Naive thymus-derived CD8-positive, alpha-beta T cell (primary cell): ENCODE measurements at places on chromosomes 3 and 15. TPM values are rescaled to one million over a fixed set of nuclear protein-coding genes. Genes with fewer than 3 reads are reported as not detected.
A peak's percentile ranks its signal among the peaks of the same experiment; 100 is the strongest.

The SLC9C1 gene
- total RNA-seq, result not detected

The RASSF1 gene
- 70.8 TPM for total RNA-seq

The CSNK1G1 gene
- total RNA-seq, result 25.4 TPM

The DLL4 gene
- total RNA-seq, result not detected

The SPESP1 gene
- 0.60 TPM for total RNA-seq

The HYAL1 gene
- 0.16 TPM for total RNA-seq

The ADAMTS7 gene
- total RNA-seq, result 0.31 TPM

- H3K27me3 ChIP-seq, result no peaks in the 10 kb centered on the region
- no peak for DNase-seq
- peaks cover 2% of the 10 kb centered on the region for H3K36me3 ChIP-seq
Observed at GRCh38 chr15:64695561-64695992, 79.8 kb downstream of the RBPMS2 start.

DNA sequence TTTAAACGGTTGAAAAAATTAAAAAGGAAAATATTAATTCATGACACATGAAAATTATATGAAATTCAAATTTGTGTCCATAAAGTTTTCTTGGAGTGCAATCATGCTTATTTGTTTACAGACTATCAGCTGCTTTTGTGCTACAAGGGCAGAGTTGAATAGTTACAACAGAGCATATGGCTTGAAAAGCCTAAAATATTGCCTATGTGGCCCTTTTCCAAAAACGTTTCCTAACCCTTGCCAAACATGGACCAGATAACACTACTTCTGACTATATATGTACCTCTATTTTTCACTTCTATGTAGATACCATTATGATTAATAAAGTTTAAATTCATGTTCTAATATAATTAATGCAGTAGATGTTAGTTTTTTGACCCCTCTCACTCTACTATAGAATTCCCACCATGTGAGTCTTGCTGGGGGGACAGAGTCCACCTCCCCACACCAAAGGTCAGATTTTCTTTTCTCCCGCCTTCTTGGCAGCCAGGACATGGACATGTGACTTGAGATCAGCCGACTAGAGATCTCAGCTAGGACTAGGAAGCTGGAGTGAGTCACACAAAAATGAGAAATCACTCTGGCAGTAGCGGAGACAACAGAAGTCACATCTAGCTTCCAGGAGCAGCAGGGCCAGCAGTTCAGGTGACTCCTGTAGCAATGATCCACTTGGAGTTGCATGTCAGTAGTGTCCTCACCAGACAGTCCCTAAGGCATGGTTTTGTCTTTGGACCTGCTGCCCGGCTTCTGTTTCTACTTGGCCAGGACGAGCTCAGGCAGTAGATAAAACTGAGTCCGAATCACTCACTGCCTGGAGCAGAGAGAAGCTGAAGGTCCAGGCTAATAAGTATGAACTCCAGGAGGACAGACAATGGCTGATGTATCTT is 22.4 kb downstream of the CIAO2A start:
- DNase-seq, result no peak
- H3K4me1 ChIP-seq, result peaks cover 8% of the 10 kb centered on the region
- H3K27me3 ChIP-seq, result no peaks in the 10 kb centered on the region
- H3K27ac ChIP-seq, result no peak overlapping the region
- H3K4me3 ChIP-seq, result no peak overlapping the region

- H3K36me3 ChIP-seq, result no peaks in the 10 kb centered on the region
- no peak overlapping the region for H3K27ac ChIP-seq
- no peaks in the 10 kb centered on the region for H3K4me1 ChIP-seq
- no peak overlapping the region for H3K4me3 ChIP-seq
Observed at GRCh38 chr15:61031532-61031931, 197.6 kb downstream of the RORA start.

- peaks cover 20% of the 10 kb centered on the region for H3K27me3 ChIP-seq
- H3K4me1 ChIP-seq, result peaks cover under 1% of the 10 kb centered on the region
- DNase-seq, result no peak
- no peak overlapping the region for H3K27ac ChIP-seq
- no peaks in the 10 kb centered on the region for H3K36me3 ChIP-seq
Observed at GRCh38 chr3:138441256-138441655, 6.8 kb downstream of the ESYT3 start.

GRCh38 chr3:184154885-184155643 is at the start of gene DVL3:
Gene DVL3, plus strand, starts transcription at chr3:184155377. Its CDS starts 259 bp downstream, at chr3:184155636.
- no peaks in the 10 kb centered on the region for H3K27me3 ChIP-seq
- H3K27ac ChIP-seq, result peak within 1 kb of the TSS; percentile 93
- no peaks in the 10 kb centered on the region for H3K36me3 ChIP-seq
- H3K4me1 ChIP-seq, result peaks cover 35% of the 10 kb centered on the region
- peak within 1 kb of the TSS; percentile 99 for H3K4me3 ChIP-seq

DNA sequence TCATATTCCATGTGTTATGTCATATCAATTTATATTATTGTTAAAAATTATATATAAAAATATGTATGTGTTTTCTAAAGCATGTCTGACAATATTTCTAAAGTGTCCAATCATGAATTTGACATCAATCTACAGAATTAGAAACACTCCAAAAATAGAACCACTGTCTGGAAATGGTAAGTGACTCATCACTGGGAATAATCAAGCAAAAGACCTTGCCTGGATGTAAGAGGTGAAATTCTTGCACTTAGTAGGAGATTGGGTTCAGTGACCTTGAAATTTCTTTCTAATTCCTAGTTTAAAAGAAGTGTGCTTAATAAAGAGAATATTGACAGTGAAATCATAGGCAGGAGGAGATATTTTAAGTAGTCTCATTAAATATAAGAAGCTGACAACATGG is 188.8 kb downstream of the ZNF385D start:
- no peak overlapping the region for H3K4me3 ChIP-seq
- DNase-seq, result no peak
- no peaks in the 10 kb centered on the region for H3K27me3 ChIP-seq
- H3K27ac ChIP-seq, result no peak overlapping the region
- H3K4me1 ChIP-seq, result no peaks in the 10 kb centered on the region

GRCh38 chr15:27872355-27872754 is 226.8 kb downstream of the OCA2 start:
- peaks cover 9% of the 10 kb centered on the region for H3K27me3 ChIP-seq
- DNase-seq, result no peak
- H3K36me3 ChIP-seq, result no peaks in the 10 kb centered on the region
- no peak overlapping the region for H3K4me3 ChIP-seq
- no peaks in the 10 kb centered on the region for H3K4me1 ChIP-seq

DNA sequence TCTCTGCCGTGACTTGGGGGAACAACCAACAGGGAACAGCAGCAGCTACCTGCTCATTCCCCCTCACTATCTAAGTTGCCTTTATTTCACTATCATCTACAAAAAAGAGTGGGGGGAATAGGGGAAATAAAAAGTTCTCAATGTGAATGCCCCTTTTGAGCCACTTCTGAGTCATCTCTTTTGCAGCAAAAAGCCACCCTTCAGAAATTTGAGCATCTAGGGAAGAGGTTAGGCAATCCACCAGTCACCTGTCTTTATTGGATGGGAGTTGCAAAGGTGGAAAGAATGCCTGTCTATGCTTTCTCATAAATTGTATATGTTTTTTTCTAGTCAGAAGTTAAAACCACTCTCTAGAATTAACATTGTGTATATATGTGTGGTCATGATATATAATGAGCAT is 41.1 kb downstream of the GPD1L start:
- H3K27ac ChIP-seq, result no peak overlapping the region
- H3K4me1 ChIP-seq, result peaks cover 2% of the 10 kb centered on the region
- no peak for DNase-seq
- no peaks in the 10 kb centered on the region for H3K27me3 ChIP-seq

GRCh38 chr3:122255757-122256439 is 69.2 kb upstream of the CSTA start:
- peaks cover under 1% of the 10 kb centered on the region for H3K27me3 ChIP-seq
- no peaks in the 10 kb centered on the region for H3K36me3 ChIP-seq
- H3K4me1 ChIP-seq, result no peaks in the 10 kb centered on the region

DNA sequence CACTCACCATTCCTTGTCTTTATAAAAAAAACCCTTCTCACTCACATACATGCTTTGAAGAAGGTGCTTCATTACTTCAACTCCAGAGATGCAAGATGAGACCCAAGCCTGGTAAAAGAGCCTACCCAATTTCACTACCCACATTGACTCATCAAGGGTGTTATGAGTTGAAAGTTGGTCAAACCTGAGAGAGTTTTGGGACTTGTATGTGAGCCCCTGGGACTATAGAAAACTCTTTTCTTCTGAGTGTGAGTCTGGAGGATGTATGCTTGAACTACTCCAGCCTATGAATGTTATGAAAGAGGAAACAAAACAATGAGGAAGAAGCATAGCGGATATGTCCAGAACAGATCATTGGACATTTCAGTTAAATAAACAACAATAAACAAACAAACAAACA is 106.5 kb upstream of the SATB1 start:
- peaks cover 6% of the 10 kb centered on the region for H3K4me1 ChIP-seq
- H3K4me3 ChIP-seq, result no peak overlapping the region
- H3K36me3 ChIP-seq, result peaks cover 49% of the 10 kb centered on the region
- DNase-seq, result no peak
- no peak overlapping the region for H3K27ac ChIP-seq
- no peaks in the 10 kb centered on the region for H3K27me3 ChIP-seq

DNA sequence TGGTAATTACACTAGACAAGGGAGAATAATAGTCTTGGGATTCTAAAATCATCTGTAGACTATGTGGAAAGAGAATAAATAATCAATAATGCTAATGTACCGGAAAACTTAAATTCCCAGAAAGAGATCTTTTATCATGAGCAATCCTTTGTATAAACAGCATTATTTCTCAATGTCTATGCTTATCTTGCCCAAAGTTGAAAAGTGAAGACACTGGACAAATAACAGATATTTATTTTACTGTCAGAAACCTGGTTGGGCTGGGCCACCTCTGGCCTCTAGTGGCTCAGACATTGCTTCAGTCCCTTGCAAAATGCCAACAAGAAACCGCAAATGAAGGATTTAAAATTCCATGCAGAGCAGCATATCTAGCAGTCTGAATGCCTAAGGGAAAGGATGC is 409.9 kb downstream of the FHIT start:
- H3K4me3 ChIP-seq, result no peak overlapping the region
- H3K36me3 ChIP-seq, result no peaks in the 10 kb centered on the region
- no peak for DNase-seq
- H3K27me3 ChIP-seq, result no peaks in the 10 kb centered on the region
- H3K27ac ChIP-seq, result no peak overlapping the region

- no peaks in the 10 kb centered on the region for H3K36me3 ChIP-seq
- no peak overlapping the region for H3K4me3 ChIP-seq
- no peak overlapping the region for H3K27ac ChIP-seq
- H3K27me3 ChIP-seq, result peaks cover 2% of the 10 kb centered on the region
- no peaks in the 10 kb centered on the region for H3K4me1 ChIP-seq
Observed at GRCh38 chr3:37198996-37199395, 24.6 kb upstream of the LRRFIP2 start.

DNA sequence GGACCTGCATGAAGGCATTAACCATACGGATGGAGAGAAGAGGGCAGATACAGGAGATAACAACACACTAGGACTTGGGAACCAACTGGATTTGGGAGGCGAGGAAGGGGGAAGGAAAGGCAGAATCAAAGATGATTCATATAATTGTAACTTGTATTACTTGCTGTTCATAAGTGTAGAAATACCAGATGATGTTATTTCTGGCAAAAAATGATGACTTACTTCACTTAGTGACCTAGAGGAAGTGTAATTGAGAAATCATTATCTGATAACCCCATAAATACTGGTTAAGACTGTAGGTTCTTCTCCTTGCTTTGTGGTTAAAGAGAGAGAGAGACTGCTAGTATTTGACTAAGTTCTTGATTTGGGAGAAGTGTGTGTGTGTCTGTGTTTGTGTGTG is 50.5 kb upstream of the GK5 start:
- DNase-seq, result no peak
- H3K36me3 ChIP-seq, result no peaks in the 10 kb centered on the region
- no peaks in the 10 kb centered on the region for H3K4me1 ChIP-seq
- H3K27ac ChIP-seq, result no peak overlapping the region
- no peaks in the 10 kb centered on the region for H3K27me3 ChIP-seq

GRCh38 chr15:50137330-50137761 is 18.3 kb upstream of the ATP8B4 start:
- H3K4me1 ChIP-seq, result peaks cover 4% of the 10 kb centered on the region
- no peak for DNase-seq
- H3K36me3 ChIP-seq, result no peaks in the 10 kb centered on the region
